ENCODE measurements at places on chromosomes 3 and 15.

DNA sequence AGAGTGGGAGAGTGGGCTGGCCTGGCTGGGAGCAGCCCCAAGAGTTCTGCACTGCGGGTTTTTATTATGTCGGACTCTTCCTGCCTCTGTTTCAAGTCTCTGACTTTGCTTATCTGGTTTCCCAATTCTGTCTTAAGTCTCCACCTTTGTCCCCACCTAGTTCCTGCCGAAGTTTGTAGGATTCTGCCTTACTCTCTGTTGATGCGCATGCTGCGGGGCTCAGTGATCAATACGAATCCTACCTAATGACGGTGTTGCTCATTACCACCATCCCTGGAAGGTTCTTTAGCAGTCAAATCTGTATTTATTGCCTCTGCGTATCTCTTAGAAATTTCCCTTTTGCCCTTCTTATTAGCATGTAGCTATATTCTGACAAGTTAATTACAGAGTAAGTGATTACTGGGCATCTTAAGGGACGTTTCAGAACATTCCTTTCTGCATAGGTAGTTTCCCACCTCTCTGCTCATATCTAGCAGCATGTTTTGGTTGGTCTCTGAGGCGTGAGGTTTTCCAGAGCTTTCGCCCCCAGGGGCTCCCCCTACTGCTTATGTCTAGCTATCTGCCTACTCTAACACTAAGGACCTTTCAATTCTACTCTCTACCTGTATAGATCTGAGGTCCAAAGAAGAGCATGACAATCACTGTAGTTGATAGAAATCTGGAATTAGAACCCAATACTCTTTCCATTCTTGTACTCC, 236.0 kb upstream of the EIF1B start:
- no peak for DNase-seq

DNA sequence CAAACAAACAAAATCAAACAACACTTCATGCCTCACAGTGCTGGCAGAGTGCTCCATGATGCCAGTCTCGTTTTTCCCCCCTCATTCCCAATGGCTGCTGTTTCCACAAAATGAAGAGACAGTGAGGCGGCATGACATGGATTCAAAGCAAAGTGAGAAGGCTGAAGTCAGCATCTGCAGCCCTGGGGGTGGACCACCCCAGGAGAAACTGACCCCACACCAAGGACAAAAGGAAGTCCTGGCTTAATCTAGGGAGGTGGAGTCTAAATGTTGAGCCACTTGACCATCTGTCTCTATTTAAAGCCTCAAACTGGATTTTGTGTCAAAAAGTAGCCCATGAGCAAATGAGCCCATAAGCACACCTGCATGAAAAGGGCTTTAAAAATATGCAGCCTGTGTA, 151.2 kb upstream of the RORA start:
- DNase-seq, result no peak

DNA sequence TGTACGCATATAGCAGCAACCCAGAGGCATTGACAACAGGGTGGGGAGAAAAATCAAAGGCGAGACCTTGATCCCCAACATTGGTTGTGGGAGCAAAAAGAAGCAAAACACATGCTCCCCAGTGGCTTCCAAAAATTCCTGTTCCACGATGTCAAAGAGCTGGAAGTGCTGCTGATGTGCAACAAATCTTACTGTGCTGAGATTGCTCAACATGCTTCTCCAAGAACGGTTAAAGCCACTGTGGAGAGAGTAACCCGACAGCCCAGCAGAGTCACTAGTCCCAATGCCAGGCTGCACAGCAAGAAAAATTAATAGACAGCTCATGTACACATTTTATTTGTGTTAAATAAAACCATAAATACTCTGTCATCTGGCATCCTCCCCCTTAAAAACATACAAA, 179.9 kb upstream of the PFN2 start:
- no peak for DNase-seq

DNA sequence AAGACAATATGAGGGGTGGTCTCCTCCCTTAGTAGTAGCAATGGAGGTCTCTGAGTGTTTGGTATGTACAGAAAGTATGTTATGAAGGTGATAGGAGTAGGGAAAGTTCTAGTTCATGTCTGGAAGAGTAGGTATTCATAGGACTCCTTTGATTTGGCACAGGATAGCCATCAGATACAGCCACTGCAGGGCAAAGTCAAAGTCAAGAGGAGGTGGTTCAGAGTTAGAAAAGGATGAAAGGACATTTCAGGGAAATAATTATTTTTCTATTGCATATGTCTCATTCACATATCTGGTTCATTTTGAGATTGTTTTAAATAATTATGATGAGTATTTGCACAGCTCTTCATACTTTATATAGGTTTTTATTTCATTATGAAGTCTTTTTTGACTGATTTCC, 381.1 kb downstream of the MFSD1 start:
- no peak for DNase-seq

GRCh38 chr3:98038876-98039275, 3.8 kb upstream of the GABRR3 start:
- DNase-seq, result no peak

DNA sequence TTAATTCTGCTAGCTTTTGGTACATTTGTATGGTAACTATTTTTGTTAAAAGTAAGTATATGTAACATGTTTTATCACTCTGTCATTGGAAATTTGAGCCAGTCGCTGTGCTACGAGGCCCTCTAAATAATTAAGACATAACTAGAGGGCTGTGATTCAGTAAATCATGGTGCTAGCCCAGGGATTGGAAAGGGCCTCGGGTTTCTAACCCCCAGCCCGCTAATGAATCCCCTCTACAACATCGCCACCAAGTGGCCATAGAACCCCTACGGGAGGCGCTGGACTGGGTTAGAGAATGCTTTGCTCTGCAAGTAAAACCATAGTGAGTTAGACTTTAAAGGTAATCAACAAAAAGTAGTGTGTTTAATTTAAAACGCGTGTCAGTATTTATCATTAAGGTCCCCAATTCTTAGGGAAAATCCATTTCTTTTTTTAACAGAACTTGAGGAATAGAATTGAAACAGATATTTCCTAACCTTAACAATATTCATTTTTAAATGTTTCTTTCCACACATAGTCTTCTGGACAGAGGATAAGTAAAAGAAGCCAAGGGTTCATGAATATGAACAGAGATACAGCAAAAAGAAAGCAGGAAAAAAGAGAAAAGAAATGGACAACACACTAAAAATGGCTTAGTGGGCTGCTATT, 744.7 kb downstream of the EPHA3 start:
- peak; percentile 74 for DNase-seq

GRCh38 chr15:51346136-51346535, 4.7 kb downstream of the GLDN start:
- no peak for DNase-seq

- DNase-seq, result no peak
These were observed 63.1 kb downstream of the EDEM1 start for GRCh38 chr3:5250467-5251195.

All from NCI-H1048 (cell line).